GM19239 (cell line): ENCODE measurements at places on chromosomes 16 and 17.
A peak's percentile ranks its signal among the peaks of the same experiment; 100 is the strongest.

GRCh38 chr16:50839920-50840729 is 98.2 kb downstream of the CYLD start:
- no peak for DNase-seq

GRCh38 chr17:65028545-65028843 is 28.0 kb downstream of the GNA13 start:
- no peak for DNase-seq

- DNase-seq = no peak
Observed at GRCh38 chr17:17979778-17980177, 7.1 kb downstream of the DRC3 start.

GRCh38 chr17:10316801-10317542 is 55.8 kb downstream of the MYH13 start:
- peak; percentile 53 for DNase-seq

GRCh38 chr16:3587547-3588110 is 10.4 kb upstream of the NLRC3 start:
- DNase-seq = peak; percentile 60

- DNase-seq = no peak
Observed at GRCh38 chr16:9415545-9415944, 324.1 kb downstream of the HAPSTR1 start.

- no peak for DNase-seq
Observed at GRCh38 chr16:29734786-29735185, 11.0 kb downstream of the C16orf54 start.

GRCh38 chr17:49349541-49349940 is 12.5 kb downstream of the ZNF652 start:
- DNase-seq = no peak

- no peak for DNase-seq
Observed at GRCh38 chr17:72137161-72137560, 16.3 kb downstream of the SOX9 start.

DNA sequence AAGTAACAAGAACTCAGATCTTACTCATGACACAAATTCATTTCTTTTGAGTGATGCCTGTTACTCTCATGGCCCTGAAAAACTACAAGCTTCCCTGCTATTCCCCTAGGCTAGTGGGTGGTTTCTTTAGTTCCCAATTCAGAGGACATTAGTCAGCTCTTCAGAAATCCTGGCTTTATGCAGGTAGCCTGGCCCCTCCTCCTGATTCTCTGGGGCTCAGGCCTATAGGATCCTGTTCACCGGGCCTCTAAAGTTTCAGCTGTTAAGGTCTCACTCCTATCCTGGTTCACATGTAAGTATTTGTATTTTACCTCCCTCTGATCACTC is 87.3 kb upstream of the IRX5 start:
- DNase-seq = no peak

DNA sequence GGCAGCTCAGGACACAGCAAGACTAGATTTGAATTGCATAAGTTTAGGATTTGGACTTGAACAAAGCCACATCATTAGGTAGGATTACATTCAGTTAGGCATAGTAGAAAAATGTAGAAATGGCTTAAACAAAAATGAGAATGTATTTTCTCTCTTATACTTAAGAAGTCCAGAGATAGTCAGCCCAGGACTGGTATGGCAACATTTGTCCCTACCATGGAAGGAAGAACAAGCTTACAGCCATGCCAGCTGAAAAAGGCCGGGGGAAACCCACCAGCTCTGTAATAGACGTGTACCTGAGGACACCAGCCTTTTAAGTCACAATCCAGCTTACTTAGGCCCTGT is 11.2 kb upstream of the TMIGD1 start:
- DNase-seq = no peak

GRCh38 chr16:87692756-87693155 is 73.0 kb downstream of the KLHDC4 start:
- DNase-seq = no peak

GRCh38 chr17:64188088-64188487 is 58.1 kb upstream of the ERN1 start:
- no peak for DNase-seq

DNA sequence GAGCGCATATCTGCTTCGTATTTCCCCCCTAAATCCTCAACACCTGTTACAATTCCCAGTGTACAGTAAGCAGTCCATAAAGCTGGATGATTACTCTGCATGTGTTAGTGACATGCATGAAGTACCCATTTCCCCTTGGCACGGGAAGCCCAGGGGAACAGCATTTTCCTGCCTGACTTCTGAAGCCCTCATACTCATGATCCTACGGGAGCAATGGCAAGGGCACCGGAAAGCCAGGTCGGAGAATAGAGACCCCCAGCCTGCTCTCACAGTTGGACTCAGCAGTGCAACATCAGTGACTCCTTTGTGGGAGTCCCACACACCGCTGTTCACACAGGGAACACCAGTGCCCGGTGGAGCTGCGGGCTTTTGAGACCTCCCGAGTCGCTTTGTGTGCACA is 336.9 kb downstream of the CDH13 start:
- DNase-seq = no peak

DNA sequence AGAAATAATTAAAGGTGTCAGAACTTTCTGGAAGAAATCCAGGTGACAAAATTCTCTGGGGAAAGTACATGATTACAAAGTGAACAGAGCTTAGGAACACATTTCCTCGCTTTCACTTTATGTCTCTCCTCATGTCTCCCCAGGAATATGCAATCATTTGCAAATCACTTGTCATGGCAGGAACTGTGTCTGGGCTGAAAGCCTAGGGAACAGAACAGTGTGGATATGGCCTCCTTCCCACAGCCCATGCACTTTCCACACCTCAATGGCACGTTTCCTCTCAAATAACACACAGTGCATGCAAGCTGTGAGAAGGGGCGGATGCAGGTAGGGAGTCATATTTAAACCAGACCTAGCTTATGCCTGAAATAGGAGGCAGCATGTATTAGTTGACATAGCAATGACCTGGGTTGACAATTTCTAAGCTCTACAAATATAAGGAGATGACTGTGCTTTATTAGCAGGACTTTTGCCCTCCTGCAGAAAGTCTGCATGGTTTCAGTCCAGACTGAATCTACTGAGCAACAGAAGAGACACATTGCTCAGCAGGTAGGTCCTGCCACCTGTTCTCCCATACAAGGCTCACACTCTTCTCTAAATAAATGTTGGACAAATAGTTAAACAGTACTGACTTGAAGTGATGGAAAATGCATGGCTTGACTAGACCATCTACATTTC is 236.0 kb upstream of the ELAC2 start:
- no peak for DNase-seq

DNA sequence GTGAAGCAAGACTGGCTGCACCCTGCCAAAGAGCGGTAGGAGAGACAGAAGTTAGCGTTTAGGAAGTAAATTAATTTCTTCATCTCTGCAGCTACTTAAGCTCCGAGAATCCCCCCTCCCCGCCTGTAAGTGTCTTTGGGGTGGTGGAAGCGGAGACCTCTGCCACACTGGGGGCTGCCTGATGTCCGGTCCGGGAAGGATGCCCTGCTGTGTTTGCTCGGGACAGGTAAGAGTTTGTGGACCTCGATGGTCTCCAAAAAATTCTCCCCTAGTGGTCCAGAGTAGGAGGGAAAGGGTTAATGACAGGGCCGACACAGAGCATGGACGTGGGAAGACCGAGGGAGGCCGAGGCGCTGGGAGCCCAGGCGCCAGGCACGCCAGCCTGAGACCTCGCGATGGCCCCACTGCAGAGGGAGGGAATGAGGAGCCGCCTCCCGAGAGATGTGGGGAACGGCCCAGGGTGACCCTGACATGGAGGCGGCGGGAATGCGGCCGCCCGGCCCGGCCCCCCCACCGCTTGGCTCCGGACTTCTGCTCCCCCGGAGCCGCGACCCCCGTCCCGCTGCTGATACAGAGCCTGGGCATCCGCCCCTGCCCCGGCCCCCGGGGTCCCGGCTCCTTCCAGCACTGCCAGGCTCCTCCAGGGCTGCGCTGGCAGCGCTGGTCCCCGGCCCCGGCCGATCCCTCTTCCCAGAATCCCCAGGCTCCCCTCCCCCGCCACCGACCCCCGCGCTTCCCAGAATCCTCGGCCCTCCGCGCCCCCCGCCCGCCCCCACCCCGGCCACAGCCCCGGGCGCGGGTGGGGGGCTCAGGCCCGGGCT is 680 bp downstream of the ZNF629 start:
- DNase-seq = no peak

DNA sequence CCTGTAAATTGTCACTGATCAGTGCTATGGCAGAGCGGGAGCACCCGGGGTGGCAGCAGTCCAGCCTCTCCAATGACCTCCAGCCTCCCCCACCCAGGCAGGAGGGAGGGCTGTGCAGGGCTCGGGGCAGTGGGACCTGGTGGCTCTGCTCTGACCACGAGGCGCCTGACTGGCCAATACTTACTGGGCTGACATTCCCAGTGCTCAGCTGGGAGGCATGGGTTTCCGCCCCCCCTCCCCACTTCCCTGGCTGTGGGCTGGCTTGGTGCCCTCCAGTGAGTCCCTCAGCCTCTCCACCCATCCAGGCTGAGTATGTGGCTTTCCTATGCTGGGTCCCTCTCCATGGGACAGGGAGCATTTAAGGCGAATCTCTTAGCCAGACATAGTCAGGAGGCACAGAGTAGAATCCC is 2.7 kb downstream of the SOCS3 start:
- no peak for DNase-seq

- peak; percentile 78 for DNase-seq
Observed at GRCh38 chr17:2049333-2050299, 5.3 kb upstream of the HIC1 start.

DNA sequence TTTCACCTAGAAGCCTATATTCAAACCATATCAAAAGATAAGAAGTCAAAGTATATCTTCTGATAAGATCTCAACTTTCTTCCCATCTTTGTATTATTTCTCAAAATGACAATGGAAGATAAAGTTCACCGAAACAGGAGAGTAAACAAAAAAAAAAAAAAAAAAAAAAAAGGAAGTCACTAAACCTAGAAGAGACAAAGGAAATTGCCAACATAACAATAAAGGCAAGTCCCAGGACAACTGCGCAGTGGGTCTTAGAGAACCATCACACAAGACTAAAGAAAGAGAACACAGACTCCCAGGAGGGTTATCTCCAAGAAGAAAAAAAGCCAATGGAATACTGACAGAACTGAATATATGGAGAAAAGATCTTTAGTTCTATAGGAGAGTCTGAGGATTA is 65.7 kb downstream of the SMURF2 start:
- no peak for DNase-seq

- no peak for DNase-seq
Observed at GRCh38 chr16:68361485-68361884, 50.7 kb downstream of the PRMT7 start.

DNA sequence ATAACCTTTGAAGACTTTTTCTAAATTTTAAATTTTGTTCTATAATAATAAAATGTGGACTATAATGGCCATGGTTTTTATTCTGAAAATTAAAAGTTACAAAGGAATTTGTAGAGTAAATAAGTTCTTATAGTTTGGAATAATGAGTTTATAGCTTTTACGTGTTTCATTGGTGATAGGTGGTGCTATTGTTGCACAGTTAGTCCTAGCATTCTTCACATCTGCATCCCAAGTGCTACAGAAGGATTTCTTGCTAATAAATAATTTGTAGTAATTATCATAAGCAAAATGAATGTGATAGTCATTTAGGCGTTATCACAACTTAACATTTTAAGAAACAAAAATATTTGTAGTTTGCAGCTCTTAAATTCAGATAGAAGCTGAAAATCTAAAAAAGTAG is 67.9 kb downstream of the BCAS3 start:
- no peak for DNase-seq

GRCh38 chr16:52561910-52562741 is 15.2 kb upstream of the TOX3 start:
- DNase-seq = no peak

GRCh38 chr16:55184052-55184451 is 140.0 kb upstream of the IRX6 start:
- DNase-seq = no peak

DNA sequence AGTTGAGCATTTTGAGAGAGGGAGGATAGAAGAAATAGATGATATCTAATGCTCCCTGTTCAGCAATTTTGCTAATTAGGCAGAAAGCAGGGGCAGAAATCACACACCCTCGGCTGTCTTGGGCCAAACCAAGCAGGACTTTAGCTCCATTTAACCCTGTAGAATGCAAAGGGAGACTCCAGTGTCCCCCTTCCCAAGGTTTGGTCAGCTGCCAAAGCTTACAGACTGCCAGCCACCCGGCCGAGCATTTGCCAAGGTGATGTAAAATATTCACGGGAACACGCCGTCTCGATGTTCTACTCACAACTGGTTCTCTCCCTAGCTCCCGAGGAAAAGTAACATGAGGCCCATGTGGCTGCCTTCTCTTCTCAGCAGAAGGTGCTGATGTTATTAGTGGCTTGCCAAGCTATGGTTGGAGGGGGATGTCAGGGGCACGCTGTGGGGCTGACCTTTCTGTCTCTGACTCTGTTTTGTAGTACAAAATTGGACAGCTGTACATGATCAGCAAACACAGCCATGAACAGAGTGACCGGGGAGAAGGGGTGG is 155.3 kb downstream of the PITPNC1 start:
- DNase-seq = no peak

DNA sequence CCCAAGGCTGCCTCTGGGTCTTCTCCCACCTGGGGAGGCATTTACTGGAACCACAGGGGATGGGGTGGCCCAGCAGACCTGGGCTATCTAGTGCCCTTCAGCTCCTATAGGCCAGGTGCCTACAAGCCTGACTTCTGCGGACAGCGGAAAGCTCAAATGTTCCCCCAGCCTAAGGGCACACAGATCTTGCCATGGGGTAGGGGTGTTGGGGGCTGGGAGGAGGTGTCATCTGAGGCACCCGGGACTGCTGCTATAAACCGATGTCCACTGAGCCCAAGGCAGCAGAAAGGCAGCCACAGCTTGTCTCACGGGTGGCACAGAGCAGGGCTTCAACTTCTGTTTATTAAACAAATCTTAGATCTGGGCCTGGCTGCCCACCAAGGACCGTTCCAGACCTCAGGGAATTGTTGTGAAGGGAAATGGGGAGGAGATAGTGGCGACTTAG is 3.6 kb downstream of the MYO1C start:
- DNase-seq = no peak

DNA sequence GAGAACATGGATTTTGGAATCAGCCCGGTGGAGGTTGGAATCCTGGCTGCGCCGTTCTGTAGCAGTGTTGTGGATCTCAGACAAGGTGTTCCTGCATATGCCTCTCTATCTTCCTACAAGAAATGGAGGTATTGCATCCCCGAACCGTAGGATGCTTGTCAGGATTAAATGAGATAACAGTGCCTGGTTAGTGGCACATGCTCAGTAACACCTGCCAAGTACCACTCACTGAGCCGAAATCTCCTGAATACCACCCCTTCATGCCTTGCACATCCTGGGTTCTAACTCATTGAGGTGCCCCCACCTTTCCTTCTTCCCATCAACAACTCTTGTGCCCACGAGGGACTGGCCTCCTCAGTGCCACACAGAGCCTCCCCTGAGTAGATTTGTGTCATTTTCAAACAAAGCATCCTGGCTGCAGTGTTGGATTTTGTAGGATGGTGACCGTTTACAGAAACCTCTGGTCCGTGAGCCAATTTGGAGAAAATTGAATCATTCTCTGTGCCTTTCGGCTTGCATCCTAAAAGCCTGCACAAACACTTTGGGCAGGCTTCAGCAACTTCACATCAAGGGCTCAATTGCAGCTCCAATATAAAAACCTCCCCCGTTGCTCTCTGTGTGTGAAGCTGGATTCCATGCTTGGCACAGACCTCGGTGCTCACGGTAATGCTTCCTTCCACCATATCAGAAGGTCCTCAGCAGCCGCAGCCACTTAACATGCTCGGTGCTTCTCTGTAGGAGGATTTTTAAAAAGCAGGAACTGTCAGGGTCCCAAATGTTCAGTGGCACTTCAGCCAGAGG is 84.2 kb downstream of the WWOX start:
- no peak for DNase-seq

GRCh38 chr17:2995377-2995776 is 68.0 kb downstream of the OR1D5 start:
- no peak for DNase-seq

- no peak for DNase-seq
Observed at GRCh38 chr17:75683583-75683982, 16.4 kb downstream of the SAP30BP start.
